GM04504 (cell line): ENCODE measurements at places on chromosomes 13 and 19.

DNA sequence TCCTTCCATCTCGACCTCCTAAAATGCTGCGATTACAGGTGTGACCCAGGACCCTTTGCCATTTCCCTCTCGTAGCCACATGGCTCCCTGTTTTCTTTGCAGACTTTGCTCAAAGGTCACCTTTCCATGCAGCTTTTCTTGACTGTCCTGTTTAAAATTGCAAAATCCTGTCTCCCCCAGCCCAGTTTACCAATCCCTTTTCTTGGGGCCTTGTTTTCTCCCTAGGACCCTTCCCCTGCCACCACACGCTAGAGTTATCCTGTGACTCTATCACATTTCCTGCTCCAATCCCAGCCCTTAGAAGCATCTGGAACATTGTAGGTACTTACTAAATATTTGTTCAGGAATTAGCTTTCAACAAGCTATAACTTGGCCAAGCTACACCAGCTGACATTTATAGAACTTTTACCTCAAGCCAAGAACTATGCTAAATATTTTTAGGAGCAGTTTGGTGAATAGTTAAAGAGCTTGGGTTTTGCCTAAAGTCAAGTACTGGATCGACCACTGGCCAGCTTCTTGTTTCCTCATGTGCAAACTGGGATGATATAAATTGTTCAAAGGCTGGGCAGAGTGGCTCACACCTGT lies 9.1 kb upstream of the SERTAD3 start:
- DNase-seq, result no peak

DNA sequence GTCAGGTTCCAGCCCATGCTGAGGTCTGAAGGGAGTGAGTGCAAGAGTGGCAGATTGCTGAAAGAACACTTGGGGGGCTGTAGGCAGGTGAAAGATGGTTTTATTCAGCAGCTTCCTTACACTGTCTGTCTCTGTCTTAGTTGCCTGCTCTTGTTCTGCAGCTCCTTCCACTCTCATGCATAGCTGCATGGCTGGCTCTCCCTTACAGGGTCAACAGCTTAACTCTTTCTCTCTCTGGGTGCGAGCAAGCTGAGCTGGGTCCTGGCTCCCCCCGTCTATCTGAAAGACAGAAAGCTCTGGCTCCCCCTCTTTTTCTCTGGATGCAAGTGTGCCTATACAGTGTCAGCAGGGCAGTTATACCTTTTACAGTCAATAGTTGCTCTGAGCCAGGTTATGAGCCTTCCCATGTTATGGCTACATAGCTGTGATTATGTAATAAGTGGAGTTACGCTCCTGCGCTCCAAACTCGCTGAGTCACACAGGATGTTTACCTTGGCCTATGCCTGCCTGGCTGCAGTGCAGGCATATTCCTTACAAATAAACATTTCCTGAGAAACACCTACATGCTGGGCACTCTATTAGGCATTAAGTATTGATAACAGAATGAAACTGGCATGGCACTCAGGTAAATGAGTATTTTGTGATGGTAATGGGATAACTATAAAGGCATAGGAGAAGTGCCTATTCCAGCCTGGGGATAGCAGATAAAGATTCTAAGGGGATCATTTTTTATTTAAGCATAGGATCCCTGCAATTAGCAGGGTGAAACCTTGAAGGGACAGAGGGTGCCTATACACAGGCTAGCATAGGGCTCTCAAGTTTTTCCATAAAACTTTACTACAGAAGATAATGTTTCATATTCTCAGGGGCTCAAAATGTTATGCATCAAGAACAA lies 826.9 kb upstream of the PCDH9 start:
- DNase-seq, result no peak

DNA sequence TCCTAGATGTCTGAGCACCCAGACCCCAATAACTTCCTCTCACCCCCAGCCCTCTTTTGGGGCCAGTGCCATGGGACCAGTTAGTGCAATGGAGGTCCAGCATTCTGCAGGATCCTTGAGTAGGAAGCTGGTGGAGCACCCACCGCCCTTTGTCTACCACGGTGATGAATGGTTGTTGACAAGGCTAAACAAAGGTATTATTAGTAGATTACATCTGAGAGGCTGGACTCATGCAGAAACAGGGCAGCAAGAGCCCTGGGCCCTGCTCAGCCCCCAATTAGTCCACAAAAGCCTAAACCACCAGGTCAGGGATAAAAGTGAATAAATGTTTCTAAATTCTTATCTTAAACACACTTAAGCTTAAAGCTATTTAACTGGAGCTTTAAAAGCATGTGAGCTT lies 196.5 kb upstream of the TSHZ3 start:
- no peak for DNase-seq

DNA sequence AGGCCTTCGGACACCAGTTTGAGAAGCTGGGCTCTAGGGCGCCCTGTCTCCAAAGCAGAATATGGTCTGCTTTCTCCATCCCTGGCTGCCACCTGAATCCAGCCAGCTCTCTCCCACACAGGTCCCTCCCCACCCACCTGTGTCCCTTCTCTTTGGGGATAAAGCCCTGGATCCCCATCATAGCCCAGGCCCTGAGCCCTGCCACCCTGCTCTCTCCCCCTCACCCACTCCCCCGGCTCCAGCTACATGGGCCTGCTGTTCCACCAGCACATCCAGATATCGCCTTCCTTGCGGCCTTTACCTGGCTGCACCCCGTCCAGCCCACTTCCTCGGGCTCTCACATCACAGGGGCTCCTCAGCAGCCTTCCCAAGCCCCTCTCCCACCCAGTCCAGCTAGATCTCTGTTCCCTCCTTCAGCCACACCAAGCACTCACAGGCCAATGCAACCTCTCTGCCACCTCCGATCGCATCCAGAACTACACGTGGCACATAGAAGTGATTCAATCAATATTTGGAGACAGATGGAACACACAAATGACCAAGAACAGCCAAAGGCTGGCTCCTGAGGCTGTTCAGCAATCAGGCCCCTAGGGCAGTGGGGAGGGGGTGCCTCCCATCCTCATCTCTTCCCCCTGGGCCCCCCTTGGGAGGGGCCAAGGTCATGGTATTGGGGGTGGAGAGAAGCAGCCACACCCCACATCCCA lies 7.6 kb downstream of the AKT2 start:
- DNase-seq, result no peak

DNA sequence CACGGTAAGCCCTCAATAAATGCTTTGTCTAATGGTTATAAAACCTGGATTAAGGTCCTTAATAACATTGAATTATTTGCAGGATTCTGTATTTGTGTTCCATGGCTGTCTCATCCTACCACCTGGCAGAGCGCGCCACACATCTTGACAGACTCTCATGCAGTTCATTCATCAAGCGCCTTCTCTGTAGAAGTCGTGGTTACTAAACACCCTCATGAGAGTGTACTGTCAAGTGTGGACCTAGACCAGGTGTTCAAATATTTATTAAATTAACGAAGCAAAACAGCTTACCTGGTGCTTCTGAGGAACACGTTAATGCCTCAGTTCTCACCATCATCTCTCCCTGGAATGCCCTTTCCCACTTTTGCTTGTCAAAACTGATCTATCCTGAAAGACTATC lies 13.1 kb upstream of the FBXL3 start:
- no peak for DNase-seq

DNA sequence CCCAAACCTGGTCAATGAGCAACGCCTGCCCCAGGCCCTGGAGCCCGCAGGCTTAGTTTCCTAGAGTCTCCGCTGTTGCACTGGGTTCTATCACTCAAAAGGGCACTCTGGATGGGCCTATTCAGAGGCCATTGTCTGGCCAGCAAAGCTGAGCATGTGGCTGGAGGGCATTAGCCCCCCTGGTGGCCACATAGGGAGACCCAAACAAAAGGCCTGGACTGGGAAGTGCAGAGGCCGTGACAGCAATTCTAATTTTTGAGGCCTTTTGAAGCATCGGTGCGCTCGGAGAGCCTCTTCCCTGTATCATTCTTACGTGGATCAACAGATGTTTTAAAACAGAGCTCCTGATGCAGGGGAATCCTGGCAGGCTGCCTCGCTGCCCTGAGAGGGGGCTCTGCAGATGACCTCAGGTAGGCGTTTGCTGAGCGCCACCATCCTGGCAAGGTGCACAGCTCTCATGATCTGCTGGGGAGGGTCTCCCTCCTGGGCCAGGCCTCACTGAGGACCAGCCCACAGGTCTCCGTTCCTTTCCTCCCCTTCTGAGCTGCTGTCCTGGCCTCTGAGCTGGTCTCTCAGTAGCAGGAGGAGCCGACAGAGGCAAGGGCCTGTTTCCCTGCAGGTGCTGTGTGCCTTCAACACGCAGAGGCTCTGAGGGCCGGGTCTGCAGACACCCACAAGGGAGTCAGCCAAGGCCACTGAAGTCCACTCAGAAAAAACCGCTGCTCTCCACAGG lies 190.5 kb downstream of the URI1 start:
- no peak for DNase-seq

DNA sequence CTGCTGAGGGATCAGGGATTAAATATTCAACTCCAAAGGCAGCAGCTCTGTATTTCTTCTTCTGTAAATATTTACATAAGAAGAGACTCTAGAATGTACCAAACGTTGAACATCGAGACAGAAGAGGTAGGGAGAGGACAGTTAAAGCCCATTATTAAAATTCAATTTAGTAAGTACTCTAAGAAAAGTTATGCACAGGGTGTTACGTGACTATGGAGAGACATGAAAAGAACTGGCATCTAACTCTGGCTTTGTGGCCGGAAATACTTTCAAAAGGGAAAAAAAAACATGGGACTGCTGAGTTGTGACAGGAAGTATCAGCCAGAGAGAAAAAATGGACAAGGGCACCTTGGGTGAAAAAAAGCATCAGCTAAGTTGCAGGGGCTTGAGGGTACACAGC lies 36.7 kb downstream of the LNX2 start:
- DNase-seq, result no peak

DNA sequence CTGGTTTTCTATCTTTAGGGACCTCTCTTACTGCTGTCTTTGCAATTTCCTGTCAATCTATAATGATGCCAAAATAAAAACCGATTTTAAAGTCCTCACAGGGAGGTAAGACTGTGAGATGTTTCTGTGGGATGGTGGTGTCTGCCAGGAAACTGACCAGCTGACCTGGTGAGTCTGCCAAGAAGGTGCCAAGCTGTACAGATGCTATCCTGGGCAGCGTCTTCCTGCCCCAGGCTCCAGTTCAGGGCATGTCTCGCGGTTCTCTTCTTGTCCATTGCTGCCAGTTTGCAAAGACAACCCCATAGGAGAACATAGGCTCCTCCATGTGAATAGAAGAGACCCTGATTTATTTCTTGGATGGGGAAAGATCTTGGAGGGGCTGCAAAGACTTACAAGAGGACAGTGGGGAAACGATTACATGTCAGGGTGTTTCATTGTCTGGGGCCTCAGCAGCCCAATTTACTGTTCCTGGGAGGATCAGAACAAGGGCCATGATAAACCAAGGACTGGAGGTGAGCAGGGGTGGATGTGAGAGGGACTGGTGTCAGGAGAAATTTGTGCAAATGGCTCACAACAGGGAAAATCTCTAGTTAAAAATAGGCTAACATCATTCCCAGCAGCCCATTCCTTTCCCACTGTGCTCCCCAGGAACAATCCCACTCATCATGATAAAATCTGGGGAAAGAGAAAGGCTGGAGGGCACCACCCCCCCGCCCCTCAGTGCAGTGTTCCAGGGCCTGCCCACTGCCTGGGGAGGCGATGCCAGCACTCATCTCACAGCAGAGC lies 42.7 kb upstream of the VSTM2B start:
- DNase-seq, result no peak

- no peak for DNase-seq
Observed at GRCh38 chr13:72586518-72586917, 140.9 kb downstream of the MZT1 start.

GRCh38 chr19:54921082-54921481 lies 15.1 kb downstream of the NCR1 start:
- DNase-seq, result no peak

DNA sequence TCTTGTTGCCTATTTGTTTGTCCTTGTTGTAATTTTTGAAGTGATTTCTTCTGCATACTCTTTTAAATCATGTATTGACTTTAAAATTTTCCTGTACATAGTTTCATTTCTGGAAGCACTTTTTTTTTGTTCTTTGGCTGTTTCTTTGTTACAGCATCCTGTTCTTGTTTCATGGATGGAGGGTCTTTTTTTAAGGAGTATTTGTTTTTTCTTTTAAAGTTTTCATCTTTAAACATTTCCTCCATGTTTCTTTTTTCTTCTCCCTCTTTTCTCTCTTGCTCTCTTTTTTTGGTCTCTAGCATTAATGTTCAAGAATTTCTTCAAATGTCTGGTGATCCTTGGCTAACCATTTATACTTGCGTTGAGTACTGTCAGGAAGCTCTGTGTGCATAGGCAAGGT lies 58.8 kb downstream of the URI1 start:
- DNase-seq, result no peak

GRCh38 chr13:42218576-42218975 lies 53.4 kb upstream of the AKAP11 start:
- no peak for DNase-seq

GRCh38 chr19:39557811-39558623 lies 18.1 kb upstream of the EID2 start:
- no peak for DNase-seq

GRCh38 chr19:52889931-52890330 lies 7.5 kb downstream of the ZNF320 start:
- DNase-seq, result no peak

DNA sequence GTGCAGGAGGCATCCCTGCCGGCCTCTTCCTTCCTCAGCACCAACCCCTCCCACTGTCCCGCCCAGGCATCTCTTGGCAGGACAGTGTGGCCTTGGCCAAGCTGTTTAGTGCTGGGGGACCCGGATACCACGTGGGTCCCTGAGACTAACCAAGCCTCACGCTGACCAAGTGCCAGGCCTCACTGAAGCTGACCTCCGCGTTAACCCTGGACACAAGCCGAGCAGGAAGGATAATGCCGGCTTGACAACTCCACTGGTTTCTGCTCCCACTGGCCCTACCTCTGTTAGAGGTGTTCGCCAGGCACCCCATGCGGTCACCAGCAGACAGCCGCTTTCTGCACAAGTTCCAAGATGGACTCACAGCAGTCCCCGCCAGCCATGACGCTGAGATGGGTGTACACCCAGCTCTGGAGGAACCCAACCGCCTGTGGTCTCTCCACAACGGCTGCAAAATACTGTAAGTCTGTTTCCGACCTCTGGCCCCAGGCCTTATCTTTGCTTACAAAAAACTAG lies 12.4 kb downstream of the GRTP1 start:
- no peak for DNase-seq

- no peak for DNase-seq
Observed at GRCh38 chr13:63636316-63636993, 2220.8 kb upstream of the PCDH20 start.

DNA sequence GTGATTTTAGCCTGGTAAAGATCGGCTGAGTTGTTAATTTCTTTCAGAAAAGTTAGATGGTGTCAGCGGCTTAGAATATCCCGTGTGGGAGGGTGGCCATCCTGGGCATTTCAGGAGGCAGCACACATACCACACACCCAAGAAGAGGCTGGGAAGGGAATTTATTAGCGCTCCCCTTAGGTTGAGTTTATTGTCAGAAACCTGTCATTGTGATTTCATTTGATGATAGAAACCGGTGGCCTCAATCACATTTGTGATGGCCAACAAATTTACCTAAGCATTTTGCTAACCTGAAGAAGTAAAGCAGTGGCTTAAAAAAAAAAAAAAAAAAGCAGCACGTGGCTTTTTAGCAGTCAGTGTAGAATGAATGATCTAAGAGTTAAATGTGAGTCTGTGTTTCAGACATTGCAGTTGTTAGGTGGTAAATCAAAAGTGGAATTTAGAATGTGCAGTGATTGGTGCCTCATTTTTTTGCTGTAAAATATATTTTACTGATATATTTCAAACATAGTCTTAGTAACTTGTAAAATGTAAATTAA lies 2.7 kb downstream of the SIPA1L3 start:
- no peak for DNase-seq
